Urinary bladder (tissue), 4 donors: ENCODE measurements at places on chromosomes 5 and 9.

DNA sequence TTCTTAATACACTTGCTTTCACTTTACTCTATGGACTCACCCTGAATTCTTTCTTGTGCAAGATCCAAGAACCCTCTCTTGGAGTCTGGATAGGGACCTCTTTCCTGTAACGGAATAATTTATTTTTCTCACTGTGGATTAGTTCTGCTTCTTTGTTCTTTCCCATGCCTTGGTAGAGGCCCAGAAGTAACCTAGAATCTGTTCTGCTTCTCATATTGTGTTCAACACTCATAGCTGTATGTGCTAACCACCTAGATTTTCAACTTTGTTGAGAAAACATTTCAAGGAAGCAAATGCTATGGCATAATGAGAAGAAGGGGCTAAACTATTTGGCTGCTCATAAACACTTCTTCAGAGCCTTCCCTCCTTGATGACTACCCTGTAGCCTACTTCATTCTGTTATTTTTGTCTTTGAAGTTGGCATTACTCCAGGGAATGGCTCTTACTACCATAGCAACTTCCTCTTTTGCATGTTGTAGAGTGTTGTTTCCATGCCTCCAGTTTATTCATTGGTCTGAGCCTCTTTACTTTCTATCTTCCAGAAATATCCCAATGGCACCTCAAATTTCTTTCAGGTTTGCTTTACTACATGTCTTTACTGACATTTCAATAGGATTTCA lies 74.3 kb downstream of the KIAA0825 start:
- DNase-seq: no peak

GRCh38 chr5:44384816-44385215 lies 4.4 kb downstream of the FGF10 start:
- DNase-seq: no peak

DNA sequence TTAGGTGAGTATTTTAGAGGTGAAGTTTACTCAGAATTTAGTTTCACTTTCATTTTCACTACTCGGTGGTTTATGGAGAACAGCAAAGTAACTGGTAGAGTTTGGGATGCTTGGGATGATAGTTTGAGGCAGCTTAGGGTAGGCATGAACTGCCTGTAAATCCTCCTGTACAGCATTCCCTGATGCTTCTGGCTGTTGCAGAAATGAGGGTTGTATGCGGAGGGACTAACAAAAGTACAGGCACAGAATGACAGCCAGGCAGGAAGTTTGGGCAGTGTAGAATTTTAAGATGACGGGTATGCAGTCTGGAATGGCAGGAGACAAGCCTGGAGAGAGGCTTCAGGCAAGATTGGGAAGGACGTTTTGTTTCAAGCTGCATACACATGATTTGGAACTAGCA lies 48.0 kb upstream of the FAM120AOS start:
- DNase-seq: no peak

DNA sequence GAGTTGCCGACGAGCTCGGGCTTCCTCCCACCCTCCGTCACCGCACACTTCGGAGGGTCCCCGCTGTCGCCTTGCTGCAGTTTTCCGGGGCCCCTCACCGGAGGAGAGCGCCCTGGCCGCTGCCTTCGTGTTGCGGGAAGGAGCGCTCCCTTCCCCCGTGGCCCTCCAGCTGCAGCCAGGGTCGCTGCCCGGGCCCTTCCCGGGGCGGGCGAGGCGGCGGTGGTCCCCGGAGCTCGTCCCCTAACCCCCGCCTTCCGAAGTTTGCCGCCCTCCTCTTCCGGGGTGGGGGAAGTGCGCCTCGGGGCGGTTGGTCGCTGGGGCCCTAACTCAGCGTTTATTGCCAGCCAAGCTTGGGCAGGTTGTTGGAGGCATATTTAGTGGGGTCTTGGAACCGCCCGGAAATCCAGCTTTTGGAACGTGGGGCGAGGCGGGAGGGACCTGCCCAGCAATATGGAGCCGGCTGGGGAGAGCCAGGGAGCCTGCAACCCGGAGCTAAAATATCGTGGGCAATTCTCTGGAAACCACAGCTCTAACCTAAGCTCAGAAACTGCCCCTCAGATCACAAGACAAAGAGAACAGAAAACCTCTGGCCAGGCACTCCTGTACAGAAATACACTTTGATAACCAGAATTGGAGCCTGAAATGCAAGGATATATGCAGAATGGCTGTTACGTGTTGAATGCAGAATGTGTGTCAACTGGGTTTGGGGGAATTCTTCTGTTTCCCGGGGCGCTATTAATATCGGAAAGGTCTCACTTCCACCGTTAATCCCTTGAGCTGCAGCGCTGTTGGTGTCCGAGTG lies 890 bp downstream of the PIK3R1 start:
- DNase-seq: no peak

- no peak for DNase-seq
Measured at GRCh38 chr9:120892748-120893610, 16.0 kb upstream of the PHF19 start.
